Occipital lobe (tissue), 3 donors: ENCODE measurements at places on chromosomes 1 and 21. TPM values are rescaled to one million over a fixed set of nuclear protein-coding genes. Genes with fewer than 3 reads are reported as not detected.

DNA sequence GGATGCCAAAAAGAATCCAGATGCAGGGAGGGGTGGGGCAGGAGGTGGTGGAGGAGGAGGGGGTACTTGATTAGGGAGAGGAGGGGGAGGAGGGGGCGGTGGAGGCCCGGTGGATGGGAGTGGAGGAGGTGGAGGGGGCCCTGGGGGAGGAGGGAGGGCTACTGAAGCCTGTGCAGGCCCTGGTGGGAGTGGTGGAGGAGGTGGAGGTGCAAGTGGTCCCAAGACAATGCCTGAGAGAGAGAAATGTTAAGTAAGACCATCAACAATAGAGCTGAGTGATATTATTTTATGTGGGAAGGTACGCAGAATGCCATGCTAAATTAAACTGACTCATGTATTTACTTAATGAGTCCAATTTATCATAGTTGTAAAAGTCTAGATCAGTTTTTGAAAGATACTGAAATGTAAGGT lies 86.8 kb upstream of the LBR start:
- no peak for DNase-seq

DNA sequence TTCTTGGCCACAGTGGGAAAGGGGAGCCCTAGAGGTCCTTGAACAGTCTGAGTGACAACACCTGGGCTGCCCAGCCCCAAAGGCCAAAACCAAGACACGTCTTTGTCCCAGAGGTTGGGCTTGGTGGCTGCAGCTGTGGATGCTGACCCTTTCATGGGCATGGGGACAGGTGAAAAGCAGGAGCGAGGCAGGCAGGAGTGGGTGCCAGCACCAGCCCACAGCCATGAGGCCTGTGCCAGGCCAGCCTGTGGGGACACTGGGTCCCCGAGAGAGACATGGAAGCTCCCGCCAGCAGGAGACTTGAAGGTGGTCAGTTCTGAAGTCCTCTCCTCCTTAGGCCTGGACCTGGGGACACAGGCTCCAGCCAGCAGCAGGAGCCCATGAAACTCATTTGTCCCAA lies 98.6 kb downstream of the KCNJ15 start:
- DNase-seq, result no peak

DNA sequence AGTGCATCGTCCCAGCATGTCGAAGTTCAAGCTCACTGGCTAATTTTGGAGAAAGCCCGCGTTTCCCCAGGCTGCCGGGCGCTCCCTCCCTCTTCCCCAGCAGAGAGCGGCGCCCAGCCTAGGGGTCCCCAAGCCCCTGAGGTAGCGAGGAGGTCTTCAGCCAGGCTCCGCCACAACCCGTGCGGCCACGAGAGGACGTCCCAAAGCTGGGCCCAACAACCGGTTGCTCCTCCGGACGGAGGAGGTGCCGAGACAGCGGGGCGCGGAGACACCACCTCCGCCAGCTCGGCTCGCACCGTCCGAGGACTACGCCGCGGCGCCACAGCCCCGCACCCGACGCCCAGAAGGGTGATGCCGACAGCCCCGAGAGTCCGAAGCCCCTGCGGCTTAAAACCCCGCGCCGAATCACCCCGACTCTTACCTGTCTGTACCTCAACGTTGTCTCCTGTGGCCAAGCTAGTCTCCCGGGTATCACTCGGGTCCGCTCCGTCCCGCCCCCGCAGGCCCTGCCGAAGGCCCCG lies at the start of gene DENND2C:
Gene DENND2C (minus strand): TSS at position 488 of the 521 bp plus-strand sequence. CDS start 44,065 bp downstream, outside the sequence.
- DNase-seq, result no peak

DNA sequence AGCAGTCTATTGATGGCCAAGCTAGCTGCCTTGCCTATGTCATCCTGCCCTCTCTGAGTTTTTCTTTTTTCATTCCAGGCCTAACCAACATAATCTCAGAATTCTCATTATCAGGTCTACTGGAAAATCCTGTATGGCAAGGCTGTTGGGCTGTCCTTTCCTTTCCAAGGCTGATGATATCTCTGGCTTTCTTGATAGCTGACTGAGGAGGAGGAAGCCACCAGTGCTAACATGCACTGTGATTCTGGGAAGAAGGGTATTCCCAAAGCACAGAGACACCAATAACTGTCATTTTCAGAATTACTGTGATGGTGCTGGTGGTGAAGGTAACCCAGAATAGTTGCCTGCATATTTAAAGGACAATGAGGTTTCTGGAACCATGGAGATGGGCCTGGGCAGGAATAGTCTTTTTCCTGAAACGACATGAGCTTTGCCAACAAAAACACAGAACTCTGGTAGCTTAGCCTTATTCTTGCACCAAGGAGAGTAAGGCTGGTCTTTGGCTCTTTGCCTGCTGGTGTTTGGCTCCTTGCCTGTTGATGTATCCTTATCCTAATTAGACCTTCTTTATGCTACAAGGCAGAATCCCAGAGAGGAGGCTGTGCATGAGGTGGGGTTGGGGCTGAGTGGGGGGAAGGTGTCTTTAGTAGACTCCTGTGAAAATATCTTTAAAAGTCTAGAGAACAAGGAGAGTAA lies 157.4 kb downstream of the TNFSF18 start:
- DNase-seq, result no peak

GRCh38 chr1:83631851-83632250 lies 367.1 kb downstream of the TTLL7 start:
- no peak for DNase-seq

DNA sequence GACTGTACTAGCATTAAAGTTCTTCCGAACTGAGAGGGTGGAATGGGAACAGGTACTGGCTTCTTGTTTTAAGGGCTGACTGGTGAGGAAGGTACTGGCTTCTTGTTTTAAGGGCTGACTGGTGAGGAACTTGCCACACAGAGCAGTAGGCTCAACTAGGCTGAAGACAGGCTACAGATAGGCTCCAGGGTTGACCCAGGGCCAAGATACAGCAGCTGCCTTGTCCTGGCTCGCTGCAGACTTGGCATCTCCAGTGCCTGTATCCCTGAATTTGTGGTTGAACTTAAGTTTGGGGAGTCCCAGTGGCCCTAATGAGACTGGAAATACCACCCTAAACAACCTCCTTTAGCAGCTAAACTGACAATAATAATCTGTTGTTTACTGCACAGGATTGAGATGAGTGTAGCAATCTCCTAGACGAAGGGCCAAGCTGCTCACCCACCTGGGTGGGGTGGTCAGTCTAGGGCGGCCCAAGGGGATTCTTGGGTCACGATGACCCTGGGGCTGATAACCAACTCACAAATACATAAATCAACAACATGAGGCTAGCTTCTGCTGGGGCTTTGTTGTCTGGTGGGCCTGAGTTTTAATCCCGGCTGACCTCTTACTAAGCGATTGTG lies 227.1 kb downstream of the DISC1 start:
- no peak for DNase-seq

- DNase-seq, result no peak
Observed at GRCh38 chr1:116239916-116240315, 128.7 kb downstream of the MAB21L3 start.

GRCh38 chr1:10975567-10976326 lies 36.7 kb upstream of the TARDBP start:
- peak; percentile 65 for DNase-seq

- DNase-seq, result no peak
Observed at GRCh38 chr21:38948377-38949069, 142.8 kb downstream of the ETS2 start.

DNA sequence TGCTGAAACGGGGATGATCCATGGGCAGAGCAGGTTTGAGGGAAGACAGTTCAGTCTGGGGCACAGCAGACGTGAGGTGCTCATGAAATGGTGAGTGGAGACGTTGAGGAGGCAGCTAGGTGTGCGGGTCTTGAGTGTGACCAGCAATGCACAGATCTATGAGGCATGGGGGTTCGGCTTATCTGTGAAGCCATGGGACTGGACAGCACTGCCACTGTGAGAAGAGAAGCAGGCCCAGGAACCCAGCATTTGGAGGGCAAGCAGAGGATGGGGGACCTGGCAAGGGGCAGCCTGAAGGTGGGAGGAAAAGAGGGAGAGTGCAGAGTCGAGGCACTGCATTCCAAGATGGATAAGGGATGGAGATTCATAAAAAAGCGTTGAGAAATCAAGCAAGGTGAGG lies 8.0 kb downstream of the CSF1 start:
- no peak for DNase-seq

DNA sequence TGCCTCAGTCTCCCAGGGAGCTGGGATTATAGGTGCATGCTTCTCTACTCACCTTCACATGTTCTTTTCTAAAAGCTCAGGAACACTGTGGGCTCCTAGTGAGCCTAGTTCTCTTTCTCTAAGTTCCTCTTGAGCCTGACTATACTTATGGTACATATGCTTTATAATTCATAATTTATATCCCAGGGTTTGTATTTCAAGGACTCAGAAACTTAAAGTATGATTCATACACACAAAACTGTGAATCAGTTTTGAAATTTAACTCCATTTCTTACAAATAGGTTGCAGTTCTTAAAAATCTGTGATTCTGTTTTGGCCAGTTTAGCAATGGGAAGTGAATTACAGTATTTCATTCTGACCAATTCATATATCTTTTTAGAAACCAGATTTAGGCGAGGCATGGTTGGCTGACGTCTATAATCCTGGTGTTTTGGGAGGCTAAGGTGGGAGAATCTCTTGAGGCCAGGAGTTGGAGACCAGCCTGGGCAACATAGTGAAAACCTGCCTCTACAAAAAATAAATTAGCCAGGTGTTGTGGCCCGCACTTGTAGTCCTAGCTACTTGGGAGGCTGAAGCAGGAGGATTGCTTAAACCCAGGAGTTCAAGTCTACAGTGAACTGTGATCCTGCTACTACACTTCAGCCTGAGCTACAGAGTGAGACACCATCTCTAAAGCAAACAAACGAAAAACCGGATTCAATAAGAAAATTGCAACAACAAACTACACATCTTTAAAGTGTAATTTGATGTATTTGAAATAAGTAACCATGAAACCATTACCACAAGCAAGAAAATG lies 15.6 kb downstream of the RASAL2 start:
- no peak for DNase-seq

GRCh38 chr1:46692811-46693770 lies 21.4 kb downstream of the TEX38 start:
- no peak for DNase-seq

- DNase-seq, result no peak
Observed at GRCh38 chr1:16451841-16452528, 11.5 kb downstream of the NECAP2 start.

DNA sequence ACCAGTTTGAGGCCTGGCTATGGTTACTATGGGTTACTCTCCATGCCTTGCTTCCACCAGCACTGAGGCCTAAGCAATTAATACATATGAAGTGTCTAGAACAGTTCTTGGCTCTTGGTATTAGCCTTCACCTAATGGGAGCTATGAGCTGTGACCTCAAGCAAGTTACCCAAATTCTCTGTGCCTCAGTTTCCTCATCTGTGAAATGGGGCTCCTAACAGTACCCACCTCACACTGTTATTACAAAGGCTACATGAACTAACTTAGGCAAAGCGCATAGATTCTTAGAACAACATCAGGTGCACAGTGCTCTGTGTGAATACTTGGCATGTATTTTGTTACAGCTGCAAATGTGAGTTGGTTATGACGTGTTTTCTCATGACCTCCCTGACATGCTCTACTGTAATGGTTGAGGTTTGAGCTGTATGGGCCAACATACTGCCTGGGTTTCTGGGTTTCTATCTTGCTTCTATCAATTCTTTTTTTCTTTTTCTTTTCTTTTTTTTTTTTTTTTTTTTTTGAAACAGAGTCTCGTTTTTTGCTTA lies 26.5 kb downstream of the CDCP2 start:
- DNase-seq, result no peak

GRCh38 chr1:231714440-231714839 lies 87.8 kb downstream of the DISC1 start:
- no peak for DNase-seq

DNA sequence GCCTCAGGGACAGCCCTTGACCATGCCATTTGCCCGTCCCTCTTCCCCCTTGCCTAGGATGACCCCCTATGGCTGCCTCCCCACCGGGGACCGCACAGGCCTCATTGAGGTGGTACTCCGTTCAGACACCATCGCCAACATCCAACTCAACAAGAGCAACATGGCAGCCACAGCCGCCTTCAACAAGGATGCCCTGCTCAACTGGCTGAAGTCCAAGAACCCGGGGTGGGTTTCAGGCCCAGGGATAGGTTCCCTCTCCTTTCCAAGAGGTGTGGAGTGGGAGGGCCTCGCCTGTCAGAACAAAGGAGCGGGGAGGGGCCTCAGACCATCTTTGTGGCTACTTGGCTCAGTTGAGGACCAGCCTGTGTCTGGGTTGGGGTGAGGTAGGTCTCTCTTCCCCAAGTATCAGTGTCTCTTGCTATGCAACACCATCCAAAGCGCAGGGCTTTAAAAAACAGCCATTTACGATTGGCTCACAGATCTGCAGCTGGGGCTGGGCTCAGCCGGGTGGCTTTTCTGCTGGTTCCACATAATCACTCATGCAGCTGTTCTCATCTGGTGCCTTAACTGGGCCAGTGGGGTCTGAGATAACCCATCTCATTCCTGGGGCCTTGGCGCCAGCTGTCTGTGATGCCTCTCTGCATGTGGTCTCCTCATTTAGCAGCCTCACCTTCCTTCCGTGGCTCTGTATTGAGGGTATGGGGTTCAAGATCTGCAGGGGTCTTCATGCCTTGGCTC lies 71.7 kb downstream of the PIK3CD start:
- no peak for DNase-seq

DNA sequence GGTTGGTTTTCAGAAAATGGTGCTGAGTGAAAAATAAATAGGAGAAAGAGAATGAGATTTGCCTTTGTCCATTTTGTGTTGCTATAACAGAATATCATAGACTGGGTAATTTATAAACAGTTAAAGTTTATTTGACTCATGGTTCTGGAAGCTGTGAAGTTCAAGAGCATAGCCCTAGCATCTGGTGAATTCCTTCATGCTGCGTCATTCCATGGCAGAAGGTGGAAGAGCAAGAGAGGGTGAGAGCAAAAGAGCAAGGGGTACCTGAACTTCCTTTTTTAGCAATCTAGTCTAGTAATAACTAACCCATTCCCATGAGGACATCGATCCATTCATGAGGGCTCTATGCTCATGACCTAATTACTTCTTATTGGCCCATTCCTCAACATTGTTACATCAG lies 209.1 kb upstream of the ZP4 start:
- no peak for DNase-seq

- no peak for DNase-seq
Observed at GRCh38 chr1:18532390-18533170, 51.9 kb downstream of the KLHDC7A start.

GRCh38 chr1:7333620-7334019 lies 437.5 kb upstream of the VAMP3 start:
- DNase-seq, result no peak

DNA sequence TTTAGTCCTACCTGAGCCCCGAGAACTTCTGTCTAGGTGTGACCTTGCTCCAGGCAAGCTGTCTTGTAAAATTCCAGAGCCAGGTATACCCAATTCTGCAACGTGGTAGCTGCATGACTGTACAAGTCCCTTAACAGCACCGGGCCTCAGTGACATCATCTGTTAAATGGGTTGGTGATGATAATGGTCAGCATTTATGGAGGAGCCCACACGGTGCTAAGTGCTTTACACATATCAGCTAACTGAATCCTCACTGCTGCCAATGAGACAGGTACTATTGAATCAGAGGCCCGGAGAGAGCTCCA lies 37.2 kb upstream of the PADI1 start:
- DNase-seq, result no peak

The SPATA17 gene
- 4.7 TPM for total RNA-seq

The TRIM17 gene
- 0.78 TPM for total RNA-seq

The ACTL8 gene
- total RNA-seq, result not detected
